D341Med (cell line): ENCODE measurements at places on chromosomes 6 and 20.

- DNase-seq, result no peak
These were observed 4.1 kb downstream of the ATP9A start for GRCh38 chr20:51763965-51764602.

- no peak for DNase-seq
These were observed 32.9 kb downstream of the PNLDC1 start for GRCh38 chr6:159832946-159833345.

GRCh38 chr6:134474955-134475354 lies 157.0 kb upstream of the SGK1 start:
- DNase-seq, result no peak

DNA sequence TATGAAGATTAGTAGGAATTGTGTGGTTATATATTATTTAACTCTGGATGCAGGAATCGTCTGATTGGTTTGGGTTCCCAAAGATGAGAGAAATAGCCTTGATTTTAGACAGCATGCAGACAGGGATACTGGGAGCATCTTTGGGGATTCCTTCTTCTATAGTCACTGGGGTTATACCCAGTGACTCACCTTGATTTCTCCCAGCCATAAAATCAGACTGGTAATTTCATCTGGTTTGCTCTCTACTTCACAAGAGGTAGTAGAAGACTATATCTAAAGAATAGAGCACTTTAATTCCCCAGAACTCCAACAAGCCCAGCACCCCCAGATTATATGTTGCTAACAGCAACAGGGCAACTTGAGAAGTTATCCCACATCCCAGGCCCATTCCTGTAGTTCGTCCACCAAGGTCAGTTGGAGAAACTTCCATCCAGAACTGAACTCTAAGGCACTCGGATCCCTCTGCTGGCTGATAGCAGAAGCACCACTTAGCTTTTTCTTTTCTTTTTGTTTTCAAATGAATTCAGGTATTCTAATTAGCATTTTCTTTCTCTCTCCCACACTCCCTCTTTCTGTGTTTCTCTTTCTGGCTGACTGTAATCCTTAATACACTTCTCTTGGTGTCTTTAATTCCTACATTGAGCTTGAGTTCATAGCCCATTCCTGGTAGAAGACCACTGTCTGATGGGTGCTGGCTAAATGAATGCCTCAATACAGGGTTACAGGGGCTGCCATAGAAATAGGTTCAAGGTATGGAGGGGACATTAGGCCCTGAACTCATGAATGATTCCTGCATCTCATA lies 20.4 kb upstream of the EFHC1 start:
- DNase-seq, result peak; percentile 59

- DNase-seq, result no peak
These were observed 788.5 kb downstream of the C6orf118 start for GRCh38 chr6:164520916-164521315.

DNA sequence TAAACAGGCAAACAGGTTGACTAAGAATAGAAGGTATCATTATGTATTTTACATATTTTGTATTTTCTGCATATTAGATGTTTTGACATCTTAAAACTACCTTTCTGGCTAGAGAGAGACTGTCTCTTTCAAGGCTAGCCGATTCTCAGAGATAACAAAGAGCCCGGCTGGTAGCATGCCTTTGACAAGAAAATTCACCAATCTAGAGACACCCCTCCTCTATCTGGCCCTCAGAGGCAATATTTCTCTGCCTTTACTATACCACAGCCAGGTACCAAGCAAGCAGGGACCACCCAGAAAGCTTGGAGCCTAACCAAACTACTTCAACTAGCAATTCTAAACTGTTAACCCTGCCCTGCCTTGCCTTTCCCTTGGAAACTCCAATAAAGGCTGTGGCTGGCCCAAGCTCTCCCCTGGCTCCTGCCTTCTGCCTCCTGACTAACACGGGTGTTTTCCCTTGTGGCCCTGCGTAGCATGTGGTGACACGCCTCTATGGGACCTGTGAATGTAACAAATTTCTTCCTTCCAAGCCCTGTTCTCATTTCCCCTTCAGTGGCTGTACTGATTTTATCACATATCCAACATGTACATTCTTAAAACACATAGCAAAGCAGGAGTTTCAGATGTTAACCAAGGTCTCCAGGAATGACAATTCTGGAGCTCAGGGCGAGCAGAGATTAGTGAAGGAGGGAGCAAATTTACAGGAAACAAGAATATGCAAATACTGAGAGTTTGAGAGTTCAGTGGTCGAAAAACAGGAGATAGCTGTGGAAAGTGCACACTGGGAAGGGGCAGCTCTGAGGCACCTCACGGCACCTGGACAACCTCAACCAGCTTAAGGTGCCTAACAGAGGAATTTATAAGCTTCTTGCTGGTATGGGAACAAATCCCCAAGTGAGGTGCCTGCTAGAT lies 120.8 kb downstream of the BACH2 start:
- DNase-seq, result no peak

DNA sequence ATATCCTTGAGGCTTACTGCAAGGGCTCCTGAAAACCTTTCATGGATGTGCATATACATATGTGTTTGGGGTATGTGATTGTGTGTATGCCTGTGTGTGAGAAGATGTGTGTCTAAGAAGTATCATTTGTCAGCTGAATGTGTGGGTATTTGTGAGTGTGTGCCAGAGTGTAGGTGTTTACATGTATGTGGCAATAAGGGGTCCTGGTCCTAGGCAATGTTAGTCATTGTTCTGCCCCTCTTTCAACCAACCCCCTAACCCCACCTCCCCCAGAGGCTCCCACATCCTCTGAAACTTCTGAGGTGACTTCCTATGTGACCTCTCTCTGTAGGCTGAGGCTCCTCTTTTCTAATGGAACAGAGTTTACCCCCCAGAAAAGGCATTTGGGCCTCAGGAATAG lies 186.4 kb downstream of the LRFN2 start:
- DNase-seq, result no peak

GRCh38 chr20:51184289-51184688 lies 161.4 kb upstream of the KCNG1 start:
- no peak for DNase-seq

DNA sequence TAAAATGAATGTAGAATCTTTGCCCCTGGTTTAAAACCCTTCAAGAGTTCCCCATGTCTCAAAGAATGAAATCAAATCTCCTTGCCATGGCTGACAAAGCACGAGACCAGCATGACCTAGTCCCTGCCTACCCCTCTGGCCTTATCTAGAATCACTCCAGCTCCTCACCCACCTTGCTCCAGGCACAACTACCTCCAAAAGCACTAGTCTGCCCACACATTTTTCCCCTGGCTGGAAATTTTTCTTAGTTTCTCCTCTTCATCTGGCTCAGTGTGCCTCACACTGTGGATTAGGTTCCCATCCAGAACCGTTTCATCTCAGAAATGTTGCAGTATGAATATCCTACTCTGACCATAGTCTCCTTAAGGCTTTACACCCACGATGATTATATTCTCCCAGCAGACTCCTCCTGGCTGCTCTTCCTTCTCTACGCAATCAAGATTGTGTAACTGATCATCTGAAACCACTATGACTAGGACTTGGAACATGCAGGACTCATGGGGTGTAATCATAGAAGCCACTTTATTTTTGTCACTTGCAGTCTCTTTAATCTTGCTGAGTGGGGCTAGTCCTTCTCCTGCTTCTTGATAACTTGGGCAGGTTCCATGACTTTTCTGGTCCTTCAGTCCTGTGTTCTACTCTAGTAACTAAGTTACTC lies 7.8 kb upstream of the MRS2 start:
- DNase-seq, result no peak

- DNase-seq, result no peak
These were observed 59.8 kb upstream of the ARMC2 start for GRCh38 chr6:108788416-108788815.

- DNase-seq, result no peak
These were observed 3.7 kb downstream of the FOXF2 start for GRCh38 chr6:1392813-1393640.

- no peak for DNase-seq
These were observed 80.9 kb downstream of the DLL1 start for GRCh38 chr6:170210026-170210390.

DNA sequence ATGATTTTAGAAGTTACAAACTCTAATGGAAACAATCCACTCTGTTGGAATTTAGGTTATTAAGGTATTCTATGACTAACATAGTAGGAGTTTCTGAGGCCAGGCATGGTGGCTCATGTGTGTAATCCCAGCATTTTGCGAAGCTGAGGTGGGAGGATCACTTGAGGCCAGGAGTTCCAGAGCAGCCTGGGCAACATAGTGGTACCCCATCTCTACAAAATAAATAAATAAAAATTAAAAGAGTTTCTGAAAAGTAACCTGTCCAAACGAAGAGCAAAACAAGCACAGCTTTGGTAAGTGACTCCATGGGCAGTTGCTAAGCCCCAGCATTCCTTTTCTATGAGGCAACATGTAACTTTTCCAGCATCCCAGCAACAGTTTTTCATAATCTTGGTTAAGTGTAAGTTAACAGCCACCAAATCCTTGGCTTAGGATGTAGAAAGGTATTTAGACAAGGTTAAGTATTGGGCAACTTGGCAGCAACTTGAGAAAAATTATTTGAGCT lies 86.3 kb downstream of the SOX4 start:
- no peak for DNase-seq

DNA sequence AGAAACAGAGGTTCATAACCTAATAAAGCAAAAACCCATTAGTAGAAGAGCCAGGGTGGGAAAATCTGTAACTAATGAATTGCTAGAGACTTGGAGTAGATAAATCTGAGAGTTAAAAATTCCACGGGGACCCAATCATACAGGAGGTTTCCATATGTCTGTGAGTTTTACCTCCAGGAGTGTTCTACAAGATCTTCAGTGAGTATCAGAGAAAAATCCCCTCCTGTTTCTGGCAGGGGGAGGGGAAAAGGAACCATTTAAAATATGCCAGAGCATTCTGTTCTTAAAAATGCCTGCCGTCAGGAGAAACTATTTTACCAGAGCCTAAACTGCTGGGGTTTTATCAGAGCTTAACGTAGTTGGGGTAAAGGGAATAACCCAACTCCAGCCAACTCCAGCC lies 54.0 kb upstream of the PLN start:
- DNase-seq, result no peak

- no peak for DNase-seq
These were observed 44.2 kb upstream of the FAM50B start for GRCh38 chr6:3804964-3805363.

GRCh38 chr6:56022678-56023077 lies 147.3 kb upstream of the BMP5 start:
- DNase-seq, result no peak

DNA sequence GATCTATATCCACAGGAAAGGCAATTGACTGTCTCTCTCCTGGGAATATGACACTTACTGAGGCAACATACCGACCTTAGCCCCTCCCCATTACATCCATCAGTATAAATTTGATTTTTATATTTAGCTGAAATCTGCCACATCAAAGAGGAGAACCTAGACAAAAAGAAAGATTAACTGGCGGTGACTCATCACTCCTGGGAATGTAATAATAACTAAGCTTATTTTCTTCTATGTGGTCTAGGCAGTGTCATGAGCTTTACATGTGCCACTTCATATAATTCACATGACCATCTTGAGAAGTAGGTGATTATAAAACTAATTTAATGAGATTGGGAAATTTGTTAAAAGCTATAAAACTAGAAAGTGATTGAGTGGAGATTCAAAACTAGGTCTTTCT lies 520.0 kb upstream of the HS3ST5 start:
- DNase-seq, result no peak

- no peak for DNase-seq
These were observed 33.2 kb upstream of the KIF3B start for GRCh38 chr20:32244150-32244823.

DNA sequence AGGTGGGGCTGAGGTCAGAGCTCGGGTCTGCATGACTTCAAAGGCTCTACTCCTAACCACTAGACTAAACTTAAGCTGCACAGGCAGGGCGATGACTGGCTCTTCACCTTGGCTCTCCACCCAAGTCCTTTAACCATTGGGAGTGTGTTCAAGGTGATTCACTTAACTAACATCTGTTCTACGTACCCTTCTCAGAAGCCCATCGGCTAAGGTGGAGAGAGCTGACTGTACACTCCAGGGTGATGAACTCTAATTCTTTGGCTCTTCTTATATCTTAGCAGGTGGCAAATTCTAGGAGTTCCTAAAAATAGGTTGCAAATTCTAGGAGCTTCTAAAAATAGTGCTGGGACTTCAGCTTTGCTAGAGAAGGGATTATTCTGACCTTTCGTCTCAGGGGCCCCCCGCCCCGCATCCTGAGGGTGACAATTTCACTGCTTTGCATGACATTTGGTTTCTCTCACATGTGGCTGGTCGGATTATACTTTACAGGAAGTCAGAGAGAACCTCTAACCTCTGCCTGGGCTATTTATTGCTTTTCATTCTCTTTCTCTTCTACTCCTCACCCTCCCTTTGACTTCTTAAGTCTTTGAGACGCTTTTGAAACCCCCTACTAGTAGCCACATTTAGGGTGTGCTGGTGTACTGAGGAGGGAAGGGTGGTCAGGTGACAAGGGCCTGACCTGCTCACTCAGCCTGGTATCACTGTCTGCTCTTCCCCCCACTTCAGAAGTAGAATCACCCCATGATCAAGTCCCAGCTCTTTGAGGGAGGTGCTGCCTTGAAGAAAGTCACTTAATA lies 55.5 kb downstream of the PRDM1 start:
- DNase-seq, result no peak

DNA sequence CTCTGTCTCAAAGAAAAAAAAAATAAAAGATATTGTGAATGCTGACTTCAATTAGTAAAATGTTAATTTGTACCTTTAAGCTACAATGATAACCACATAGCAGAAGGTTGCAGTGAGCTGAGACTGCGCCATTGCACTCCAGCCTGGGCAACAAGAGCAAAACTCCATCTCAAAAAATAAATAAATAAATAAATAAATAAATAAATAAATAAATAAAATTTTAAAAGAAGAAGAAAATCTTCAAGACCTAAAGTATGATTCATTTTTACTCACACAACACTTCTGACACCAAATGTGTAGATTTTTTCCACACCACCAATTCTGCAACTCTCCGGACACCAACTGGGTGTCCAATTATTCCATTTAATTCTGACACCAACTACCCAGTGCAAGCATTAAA lies 28.8 kb upstream of the MBOAT1 start:
- DNase-seq, result no peak

GRCh38 chr6:133632906-133633305 lies 256.0 kb upstream of the TCF21 start:
- no peak for DNase-seq

GRCh38 chr6:106966671-106967640 lies 7.6 kb downstream of the CD24 start:
- no peak for DNase-seq

- no peak for DNase-seq
These were observed 33.2 kb upstream of the VEGFA start for GRCh38 chr6:43736844-43737243.

DNA sequence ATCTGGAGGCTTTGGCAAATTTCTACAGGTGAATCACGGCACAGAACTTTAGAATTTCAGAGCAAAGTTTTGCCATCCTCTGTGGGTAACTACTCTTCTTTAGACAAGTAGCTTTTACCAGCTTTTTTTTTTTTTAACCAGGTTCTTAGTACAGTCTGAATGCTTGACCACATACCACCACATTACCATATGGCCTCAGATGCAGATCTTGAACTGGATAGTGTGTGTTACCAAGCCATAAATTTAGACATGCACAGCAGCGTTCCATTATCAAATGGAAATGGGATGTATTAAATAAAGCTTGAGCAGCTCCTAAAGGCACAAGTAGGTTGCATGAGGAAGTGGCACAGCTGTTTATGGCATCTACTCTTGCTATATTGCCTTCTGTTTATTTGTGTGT lies 38.3 kb upstream of the PRSS16 start:
- no peak for DNase-seq
